ENCODE measurements at places on chromosomes 5 and 9.

DNA sequence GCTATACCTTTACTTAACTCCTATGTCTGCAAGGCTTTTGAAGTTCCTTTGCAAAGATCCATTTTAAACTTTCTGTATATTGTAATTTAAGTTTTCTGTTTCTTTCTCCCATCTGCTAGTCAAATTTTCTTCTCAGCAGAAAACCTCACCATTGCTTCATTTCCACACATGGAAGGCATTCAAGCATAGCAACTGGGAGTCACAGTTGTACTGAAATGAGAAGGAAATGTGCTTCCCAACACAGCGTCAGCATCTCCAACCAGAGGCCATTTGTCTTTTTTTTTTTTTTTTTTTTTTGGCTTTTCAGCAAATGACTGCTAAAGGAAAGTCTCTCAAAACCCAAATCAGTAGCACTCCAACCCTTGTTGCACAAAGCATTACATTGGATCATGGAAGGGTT, 92.5 kb downstream of the RAB3C start:
- DNase-seq: no peak

GRCh38 chr9:134698587-134699342, 57.2 kb downstream of the COL5A1 start:
- peak; percentile 92 for DNase-seq

DNA sequence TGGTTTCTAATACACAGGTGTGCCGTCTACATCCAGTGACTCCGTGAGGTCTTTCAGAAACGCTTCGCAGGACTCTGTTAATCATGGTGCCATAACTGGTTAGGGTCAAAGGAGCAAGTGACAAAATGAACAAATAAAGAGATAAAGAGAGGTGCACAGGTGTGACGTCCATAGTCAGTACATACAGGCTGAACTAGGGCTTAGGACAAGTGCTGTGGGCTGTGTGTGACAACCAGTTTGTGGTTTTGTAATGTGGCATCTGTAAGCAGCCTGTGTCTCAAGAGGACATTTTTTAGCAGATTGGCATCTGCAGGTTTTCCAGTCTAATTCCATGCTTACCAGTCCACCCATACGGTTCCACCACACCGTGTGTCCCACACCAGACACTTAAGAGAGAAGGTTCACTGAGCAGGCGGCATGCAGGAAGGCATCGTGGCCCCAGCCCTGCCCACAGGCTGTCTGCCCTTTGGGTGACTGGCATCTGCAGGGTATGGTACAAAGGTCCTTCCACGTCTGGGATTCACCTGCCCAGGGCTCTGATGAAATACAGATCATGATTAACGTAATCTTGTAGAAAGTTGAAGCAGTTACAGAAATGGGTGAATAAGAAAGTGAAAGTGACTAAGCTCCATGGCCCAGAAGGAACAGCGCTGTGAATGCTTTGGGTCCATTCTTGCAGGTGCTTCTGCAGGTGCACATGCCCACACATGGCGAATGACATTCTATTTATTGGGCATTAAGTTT, 26.9 kb downstream of the SRD5A1 start:
- no peak for DNase-seq

- no peak for DNase-seq
These were observed 3.1 kb upstream of the ZNF474 start for GRCh38 chr5:122126177-122126755.

GRCh38 chr9:2319421-2319820, 302.2 kb upstream of the VLDLR start:
- DNase-seq: no peak

DNA sequence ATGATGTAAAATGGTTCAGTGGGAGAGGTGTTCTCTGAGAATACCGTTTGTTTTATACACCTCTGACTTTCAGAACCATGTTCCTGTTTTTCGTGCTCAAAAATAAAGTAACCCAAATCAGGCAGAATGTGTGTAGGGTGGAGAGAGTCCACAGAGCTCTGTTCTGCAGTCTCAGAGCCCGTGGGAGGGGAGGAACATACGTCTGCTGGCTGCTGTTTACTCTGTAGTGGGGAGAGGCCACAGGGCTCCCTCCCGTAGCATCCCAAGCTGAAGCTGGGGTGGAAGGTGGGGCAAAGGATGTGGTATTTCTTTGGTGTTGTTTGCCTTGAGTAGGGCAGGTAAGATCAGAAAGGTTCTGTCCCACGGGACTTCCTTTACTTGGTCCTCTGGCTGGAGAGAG, 348.5 kb downstream of the DNAH5 start:
- no peak for DNase-seq
